Psoas muscle (tissue), 8 donors: ENCODE measurements at places on chromosomes 6 and 20. TPM values are rescaled to one million over a fixed set of nuclear protein-coding genes. Genes with fewer than 3 reads are reported as not detected.

DNA sequence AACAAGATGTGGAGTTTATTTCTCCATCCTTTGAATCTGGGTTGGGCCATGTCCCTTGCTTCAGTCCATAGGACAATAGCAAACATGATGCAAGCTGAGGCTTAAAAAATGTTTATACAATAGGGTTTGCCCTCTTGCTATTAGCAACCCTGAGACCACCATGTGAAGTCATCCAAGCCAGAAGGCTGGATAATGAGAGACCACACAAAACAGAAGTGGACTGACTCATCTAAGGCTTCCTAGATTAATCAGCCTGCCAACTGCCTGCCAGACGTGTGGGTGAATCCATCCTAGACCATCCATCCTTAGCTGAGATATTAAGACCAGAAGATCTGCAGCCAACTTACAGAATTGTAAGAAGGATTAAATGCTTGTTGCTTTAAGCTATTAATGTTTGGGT is 38.1 kb upstream of the ISM1 start:
- no peaks in the 10 kb centered on the region for H3K4me1 ChIP-seq
- H3K36me3 ChIP-seq: no peaks in the 10 kb centered on the region
- no peak overlapping the region for H3K4me3 ChIP-seq
- no peaks in the 10 kb centered on the region for H3K27me3 ChIP-seq
- DNase-seq: no peak

DNA sequence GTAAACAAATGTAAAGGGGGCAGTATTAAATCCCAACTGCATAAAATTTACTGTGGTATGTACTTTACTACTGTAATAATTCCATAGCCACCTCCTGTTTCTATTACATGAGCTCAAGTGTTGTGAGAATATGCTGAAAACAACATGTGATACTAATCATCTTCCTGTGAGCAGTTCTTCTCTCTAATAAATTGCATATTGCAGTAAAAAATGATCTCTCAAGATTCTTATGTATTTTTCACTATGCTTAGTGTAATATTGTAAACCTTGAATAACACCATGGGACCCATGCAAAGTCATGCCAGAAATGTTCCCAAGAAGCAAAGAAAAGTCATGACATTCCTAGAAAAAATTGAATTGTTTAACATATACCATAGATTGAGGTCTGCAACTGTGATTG is 133.0 kb upstream of the ATXN1 start:
- H3K4me3 ChIP-seq: no peak overlapping the region
- no peaks in the 10 kb centered on the region for H3K4me1 ChIP-seq
- no peaks in the 10 kb centered on the region for H3K36me3 ChIP-seq
- H3K27me3 ChIP-seq: no peaks in the 10 kb centered on the region

Gene CYP39A1
- total RNA-seq: 0.62 TPM

DNA sequence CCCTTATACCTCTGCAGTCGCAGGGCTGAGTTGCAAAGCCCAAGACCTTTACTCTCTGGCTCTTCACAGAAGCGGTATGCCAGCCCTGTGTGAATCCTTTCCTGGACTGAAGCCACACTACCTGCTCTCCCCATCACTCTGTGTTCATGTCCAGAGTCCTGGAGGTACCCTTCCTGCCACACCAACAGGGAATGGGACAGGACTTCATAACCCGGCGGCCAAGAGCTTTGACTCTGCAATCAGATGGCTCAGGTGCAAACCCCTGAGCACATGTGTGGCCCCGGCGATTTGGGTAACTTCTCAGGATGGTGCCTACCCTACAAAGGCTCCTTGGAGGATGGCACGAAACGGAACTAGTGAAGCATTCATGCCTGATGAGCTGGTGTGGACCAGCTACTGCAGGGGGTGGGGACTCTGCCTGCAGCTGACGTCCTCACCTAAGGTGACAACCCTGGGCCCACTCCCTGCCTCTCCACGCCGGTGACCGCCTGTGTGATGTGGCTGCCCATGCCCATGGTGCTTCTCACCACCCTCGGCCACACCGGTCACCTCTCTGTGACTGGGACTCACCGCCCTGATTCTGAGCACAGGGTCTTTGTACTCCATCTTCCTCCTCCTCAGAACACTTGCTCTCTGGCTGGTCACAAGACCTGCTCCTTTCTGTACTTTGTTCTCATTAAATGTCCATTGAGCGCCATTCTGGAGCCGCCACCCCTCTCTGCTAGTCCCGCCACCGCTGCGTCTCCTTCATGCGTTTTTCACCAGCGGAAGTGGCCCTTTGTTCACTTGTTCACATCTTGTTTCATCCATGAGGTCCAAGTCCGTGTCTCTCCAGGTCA is 116.7 kb downstream of the SULF2 start:
- no peak overlapping the region for H3K27ac ChIP-seq
- DNase-seq: no peak
- H3K4me3 ChIP-seq: no peak overlapping the region
- H3K27me3 ChIP-seq: no peaks in the 10 kb centered on the region

DNA sequence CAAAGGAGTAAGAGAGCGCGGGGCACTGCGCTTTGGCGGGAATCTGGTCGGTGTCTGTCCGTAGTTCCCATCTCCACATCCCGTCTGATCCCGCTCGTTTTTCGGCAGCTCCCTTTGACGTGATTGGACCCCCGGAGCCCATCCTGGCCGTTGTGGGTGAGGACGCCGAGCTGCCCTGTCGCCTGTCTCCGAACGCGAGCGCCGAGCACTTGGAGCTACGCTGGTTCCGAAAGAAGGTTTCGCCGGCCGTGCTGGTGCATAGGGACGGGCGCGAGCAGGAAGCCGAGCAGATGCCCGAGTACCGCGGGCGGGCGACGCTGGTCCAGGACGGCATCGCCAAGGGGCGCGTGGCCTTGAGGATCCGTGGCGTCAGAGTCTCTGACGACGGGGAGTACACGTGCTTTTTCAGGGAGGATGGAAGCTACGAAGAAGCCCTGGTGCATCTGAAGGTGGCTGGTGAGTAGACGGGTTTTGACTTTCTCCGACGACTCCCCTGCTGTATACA is 1.4 kb downstream of the BTN1A1 start:
- H3K4me1 ChIP-seq: no peaks in the 10 kb centered on the region
- H3K36me3 ChIP-seq: no peaks in the 10 kb centered on the region
- H3K4me3 ChIP-seq: peak overlapping the region; percentile 56
- peak; percentile 23 for DNase-seq
- no peak overlapping the region for H3K27ac ChIP-seq
- H3K27me3 ChIP-seq: peaks cover 6% of the 10 kb centered on the region

DNA sequence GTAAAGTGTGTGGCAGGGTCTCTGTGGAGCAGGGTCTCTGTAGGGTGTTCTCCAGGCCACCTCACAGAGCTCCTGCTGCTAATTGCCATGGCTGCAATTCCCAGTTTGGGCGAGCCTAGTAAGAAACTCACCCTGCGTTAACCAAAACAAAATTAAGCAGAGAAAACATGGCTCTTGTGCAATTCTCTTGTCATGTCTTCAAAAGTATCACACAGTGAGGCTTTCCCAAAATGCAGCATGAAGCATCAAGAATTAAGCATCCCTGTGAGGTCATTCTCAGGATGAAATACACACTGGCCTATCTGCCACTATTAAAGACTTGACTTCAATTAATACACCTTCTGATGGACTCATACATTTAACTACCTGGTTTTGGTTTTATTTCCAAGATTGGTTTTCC is 72.8 kb downstream of the KIF13A start:
- H3K36me3 ChIP-seq: no peaks in the 10 kb centered on the region
- peaks cover 51% of the 10 kb centered on the region for H3K4me1 ChIP-seq
- DNase-seq: no peak
- H3K27ac ChIP-seq: peak overlapping the region; percentile 19
- H3K27me3 ChIP-seq: no peaks in the 10 kb centered on the region

Gene DEFB129
- not detected for total RNA-seq

- no peaks in the 10 kb centered on the region for H3K36me3 ChIP-seq
- no peaks in the 10 kb centered on the region for H3K4me1 ChIP-seq
Observed at GRCh38 chr6:25370178-25371036, 91.2 kb downstream of the CARMIL1 start.

DNA sequence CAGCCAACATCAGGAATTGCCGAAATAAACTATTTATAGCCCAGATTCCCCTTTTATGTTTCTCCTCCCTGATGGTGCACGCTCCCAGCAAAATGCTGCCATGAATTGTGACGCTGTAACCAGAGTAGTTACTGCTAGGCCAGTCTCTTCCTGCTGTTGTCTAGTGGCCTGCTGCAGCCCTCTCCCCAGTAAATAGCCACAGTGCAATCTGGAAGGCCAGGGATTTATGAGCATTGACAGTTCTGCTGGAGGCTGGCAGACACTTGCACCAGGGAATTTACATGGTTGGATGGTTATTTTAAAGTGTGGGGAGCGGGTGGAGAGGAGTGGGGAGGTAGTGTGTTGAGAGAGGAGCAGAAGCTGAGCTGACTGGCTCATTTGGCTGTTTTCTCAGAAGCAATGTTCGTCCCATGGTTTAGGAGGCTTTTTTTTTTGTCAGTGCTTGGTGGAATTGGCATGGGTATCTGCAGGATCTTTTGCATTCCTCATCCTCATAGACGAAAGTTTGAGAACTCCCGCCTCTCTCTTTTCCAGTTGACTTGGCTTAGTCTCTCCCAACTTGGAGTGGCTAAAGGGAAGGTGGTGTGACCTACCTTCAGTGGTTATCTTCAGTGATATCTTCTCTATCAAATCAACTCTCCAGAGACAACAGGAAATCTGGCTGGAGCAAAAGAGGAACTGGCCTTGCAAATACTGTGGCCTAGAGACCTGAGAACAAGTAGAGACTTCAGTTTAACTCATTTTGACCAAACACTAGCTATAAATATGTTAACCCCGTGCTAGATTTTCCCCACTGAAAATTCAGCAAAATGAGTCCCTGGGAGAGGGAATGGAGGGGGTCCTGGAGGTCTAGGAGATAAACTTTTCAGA is 99.3 kb upstream of the VSTM2L start:
- no peak overlapping the region for H3K27ac ChIP-seq
- H3K27me3 ChIP-seq: no peaks in the 10 kb centered on the region
- DNase-seq: no peak
- peaks cover 52% of the 10 kb centered on the region for H3K36me3 ChIP-seq
- H3K4me3 ChIP-seq: no peak overlapping the region
- H3K4me1 ChIP-seq: no peaks in the 10 kb centered on the region

Gene HCRTR2
- not detected for total RNA-seq
